Trophoblast cell (in vitro differentiated cells and primary cell): ENCODE measurements at places on chromosomes 13 and 19.

GRCh38 chr13:32234914-32235313, 80.2 kb downstream of the ZAR1L start:
- no peak for DNase-seq
- no peak overlapping the region for H3K27ac ChIP-seq
- no peaks in the 10 kb centered on the region for H3K27me3 ChIP-seq
- H3K4me3 ChIP-seq = no peak overlapping the region
- H3K4me1 ChIP-seq = no peaks in the 10 kb centered on the region

DNA sequence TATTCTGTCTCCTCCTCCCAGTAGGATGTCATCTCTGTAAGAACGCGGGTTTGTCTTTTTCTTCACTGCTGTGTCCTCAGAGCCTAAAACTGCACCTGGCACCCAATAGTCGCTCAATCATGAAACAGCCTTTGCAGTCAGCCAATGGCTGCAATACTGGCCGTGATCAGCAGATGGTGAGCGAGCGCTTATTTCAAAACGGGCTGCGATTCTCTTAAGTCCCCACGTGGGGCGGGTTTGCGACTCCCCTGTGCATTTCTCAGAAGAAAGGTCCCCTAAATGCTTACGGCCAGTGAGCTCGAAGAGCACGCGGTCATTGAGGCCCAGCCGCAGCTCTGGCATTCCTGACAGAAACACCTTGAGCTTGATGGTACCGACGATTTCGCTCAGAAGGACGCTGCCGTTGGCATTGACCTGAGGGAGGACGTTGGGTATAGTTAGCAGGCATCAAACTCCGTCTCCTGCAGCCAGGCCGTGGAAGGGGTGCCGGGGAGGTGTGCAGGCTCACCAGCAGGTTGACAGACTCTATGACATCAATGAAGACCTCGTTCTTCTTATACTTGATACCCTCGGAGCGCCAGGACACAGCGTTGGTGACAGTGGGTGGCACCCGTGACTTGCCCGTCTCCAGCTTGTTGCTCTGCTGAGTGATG, 6.0 kb downstream of the AP1M2 start:
- H3K4me3 ChIP-seq = no peak overlapping the region
- no peaks in the 10 kb centered on the region for H3K27me3 ChIP-seq
- DNase-seq = peak; percentile 97

DNA sequence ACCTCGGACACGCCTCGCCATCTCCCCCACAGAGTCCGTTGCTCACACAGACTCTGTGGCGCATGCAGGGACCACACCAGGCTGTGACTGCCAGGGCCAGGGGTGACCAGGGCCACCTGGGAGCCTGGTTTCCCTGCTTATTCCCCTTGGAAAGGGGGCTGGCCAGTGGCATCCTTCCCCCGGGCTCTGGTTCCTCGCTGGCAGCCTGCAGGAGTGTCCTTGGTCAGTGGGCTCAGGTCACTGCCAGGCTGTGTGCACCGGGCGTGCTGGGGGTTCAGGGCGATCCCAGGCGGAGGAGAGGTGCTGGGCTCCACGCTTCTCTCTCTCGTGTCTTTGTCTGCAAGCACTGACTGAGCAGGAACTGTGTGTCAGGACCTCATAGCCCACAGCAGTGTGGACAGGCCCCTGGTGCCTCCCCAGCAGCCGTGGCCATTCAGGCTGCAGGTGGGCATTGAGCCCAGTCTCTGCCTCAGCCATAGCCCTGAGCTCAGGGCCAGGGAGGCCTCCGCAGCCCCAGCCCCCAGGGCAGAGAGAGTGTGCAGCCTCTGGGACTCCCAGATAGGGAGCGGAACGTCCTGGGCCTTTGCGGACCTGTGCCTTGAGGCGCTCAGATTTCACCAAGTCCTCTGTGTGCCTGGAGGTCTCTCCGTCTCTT, 6.5 kb downstream of the PIAS4 start:
- no peaks in the 10 kb centered on the region for H3K27me3 ChIP-seq
- peaks cover 32% of the 10 kb centered on the region for H3K4me1 ChIP-seq
- H3K36me3 ChIP-seq = peaks cover 55% of the 10 kb centered on the region
- no peak overlapping the region for H3K4me3 ChIP-seq

DNA sequence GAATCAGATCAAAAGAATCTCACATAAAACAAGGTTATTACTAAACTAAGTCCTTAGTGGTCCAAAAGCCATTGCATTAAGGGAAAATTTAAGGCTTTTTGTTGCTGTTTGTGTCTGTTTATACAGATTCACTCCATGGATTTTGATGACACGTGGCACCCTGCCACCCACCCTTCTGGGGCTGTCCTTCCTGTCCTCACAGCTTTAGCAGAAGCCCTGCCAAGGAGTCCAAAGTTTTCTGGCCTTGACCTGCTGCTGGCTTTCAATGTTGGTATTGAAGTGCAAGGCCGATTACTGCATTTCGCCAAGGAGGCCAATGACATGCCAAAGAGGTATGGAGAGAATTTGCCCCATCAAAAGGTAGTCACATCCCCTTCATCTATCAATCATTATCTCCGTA, 6.9 kb downstream of the ACOD1 start:
- no peaks in the 10 kb centered on the region for H3K27me3 ChIP-seq
- H3K36me3 ChIP-seq = no peaks in the 10 kb centered on the region
- no peaks in the 10 kb centered on the region for H3K4me1 ChIP-seq

DNA sequence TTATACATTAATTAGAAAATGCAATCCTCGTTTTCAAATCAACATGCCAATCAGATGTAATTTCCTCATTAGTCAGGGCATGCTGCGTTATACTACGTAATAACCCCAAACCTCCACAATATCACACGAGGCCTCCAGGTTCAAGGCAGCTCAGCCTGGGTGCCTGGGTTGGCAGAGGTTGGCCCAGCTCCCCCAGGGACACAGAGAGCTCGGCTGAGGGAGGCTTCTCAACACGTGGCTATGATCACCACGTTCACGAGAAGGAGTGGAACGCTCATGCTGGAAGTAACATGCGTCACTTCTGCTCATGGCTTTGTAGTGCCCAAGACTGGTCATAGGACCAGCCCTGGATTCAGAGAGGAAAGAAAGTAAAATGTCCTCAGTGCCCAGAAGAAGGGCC, 144.9 kb upstream of the SOX1 start:
- H3K27me3 ChIP-seq = no peaks in the 10 kb centered on the region
- H3K27ac ChIP-seq = no peak overlapping the region
- DNase-seq = no peak
- H3K4me1 ChIP-seq = no peaks in the 10 kb centered on the region
- H3K36me3 ChIP-seq = no peaks in the 10 kb centered on the region
- H3K4me3 ChIP-seq = no peak overlapping the region

- DNase-seq = no peak
- H3K27me3 ChIP-seq = no peaks in the 10 kb centered on the region
- H3K27ac ChIP-seq = no peak overlapping the region
- peaks cover 33% of the 10 kb centered on the region for H3K4me1 ChIP-seq
- H3K36me3 ChIP-seq = no peaks in the 10 kb centered on the region
- no peak overlapping the region for H3K4me3 ChIP-seq
These were observed 124.7 kb upstream of the VSTM2B start for GRCh38 chr19:29400917-29401711.

- DNase-seq = peak; percentile 81
- H3K27me3 ChIP-seq = no peaks in the 10 kb centered on the region
- H3K4me3 ChIP-seq = no peak overlapping the region
- no peaks in the 10 kb centered on the region for H3K36me3 ChIP-seq
- no peaks in the 10 kb centered on the region for H3K4me1 ChIP-seq
- no peak overlapping the region for H3K27ac ChIP-seq
These were observed 73.4 kb downstream of the RYR1 start for GRCh38 chr19:38506723-38507550.
